ENCODE measurements at places on chromosomes 5 and 9. TPM values are rescaled to one million over a fixed set of nuclear protein-coding genes. Genes with fewer than 3 reads are reported as not detected.

Gene PTGDS
- total RNA-seq: 66.1 TPM

Gene TSSK1B
- not detected for total RNA-seq

Gene KCNV2
- total RNA-seq: not detected

Gene ESM1
- 3.9 TPM for total RNA-seq

Gene TMEM252
- total RNA-seq: not detected

Gene TCF7
- total RNA-seq: 0.54 TPM

Gene NUDT12
- 6.1 TPM for total RNA-seq

Gene GZMA
- 1.6 TPM for total RNA-seq

Gene HRH2
- 8.8 TPM for total RNA-seq

Gene C9
- total RNA-seq: not detected

Gene LTC4S
- 6.6 TPM for total RNA-seq

Gene GDNF
- 1.3 TPM for total RNA-seq

Gene ANKRD34B
- total RNA-seq: not detected

Gene YIPF5
- total RNA-seq: 45.4 TPM

Gene GRM6
- not detected for total RNA-seq

Gene LHX3
- total RNA-seq: not detected

Gene DNM1
- total RNA-seq: 9.7 TPM

Gene ABLIM3
- 23.0 TPM for total RNA-seq

Gene TEX48
- total RNA-seq: not detected

Gene SLCO6A1
- not detected for total RNA-seq

Gene PCDHB12
- total RNA-seq: 7.4 TPM

Gene POU4F3
- not detected for total RNA-seq
